ENCODE measurements at places on chromosomes 2 and 18. TPM values are rescaled to one million over a fixed set of nuclear protein-coding genes. Genes with fewer than 3 reads are reported as not detected.

Gene PRKAG3
- total RNA-seq, result not detected

Gene FEV
- total RNA-seq, result not detected

Gene WDPCP
- total RNA-seq, result 22.1 TPM

Gene COL4A3
- 23.3 TPM for total RNA-seq

Gene MC2R
- total RNA-seq, result 0.60 TPM

Gene IL1R1
- 93.3 TPM for total RNA-seq

Gene LOXL3
- 6.4 TPM for total RNA-seq

Gene UNC80
- total RNA-seq, result 0.18 TPM

Gene NGEF
- 8.1 TPM for total RNA-seq

Gene RESP18
- not detected for total RNA-seq

Gene GREB1L
- total RNA-seq, result 0.05 TPM

Gene NXPH2
- not detected for total RNA-seq

Gene C1GALT1C1L
- total RNA-seq, result 0.99 TPM

Gene COBLL1
- total RNA-seq, result 207 TPM

Gene B4GALT6
- 8.9 TPM for total RNA-seq

Gene ALK
- total RNA-seq, result 0.36 TPM

Gene MC5R
- total RNA-seq, result not detected

Gene PMAIP1
- total RNA-seq, result 4.9 TPM

Gene CFLAR
- total RNA-seq, result 187 TPM

Gene CABYR
- total RNA-seq, result 6.7 TPM

Gene TANC1
- total RNA-seq, result 62.9 TPM

Gene STON1
- 16.2 TPM for total RNA-seq

Gene ABCB11
- total RNA-seq, result 0.18 TPM

Gene C1QL2
- total RNA-seq, result not detected

Gene FAM117B
- 20.6 TPM for total RNA-seq

Gene SPATS2L
- total RNA-seq, result 114 TPM

Gene SMYD1
- not detected for total RNA-seq

Gene TWIST2
- total RNA-seq, result 12.9 TPM

Gene EMILIN2
- total RNA-seq, result 17.5 TPM

Gene TEX44
- total RNA-seq, result not detected

Gene GREB1
- 5.1 TPM for total RNA-seq

Gene TDRD15
- total RNA-seq, result 0.10 TPM

Gene IL37
- not detected for total RNA-seq

Gene SERPINB4
- total RNA-seq, result not detected

Gene SLC5A7
- 3.7 TPM for total RNA-seq

Gene GPC1
- 88.1 TPM for total RNA-seq

Gene ADD2
- 2.1 TPM for total RNA-seq

Gene SOWAHC
- 19.6 TPM for total RNA-seq

Gene AMMECR1L
- 19.2 TPM for total RNA-seq

Gene SPC25
- total RNA-seq, result 0.47 TPM

Gene POMC
- 0.68 TPM for total RNA-seq

Gene CDH20
- total RNA-seq, result 0.75 TPM

Gene CYS1
- 4.0 TPM for total RNA-seq

Gene CCDC178
- 1.9 TPM for total RNA-seq

Gene BCL2
- total RNA-seq, result 13.3 TPM

Gene ZSWIM2
- total RNA-seq, result not detected

Gene APOB
- total RNA-seq, result 0.75 TPM

Gene SMC6
- total RNA-seq, result 14.1 TPM

Gene LOXHD1
- 0.29 TPM for total RNA-seq

Gene HADHA
- total RNA-seq, result 154 TPM

Gene ASB18
- not detected for total RNA-seq

Gene CNDP2
- total RNA-seq, result 344 TPM

Gene ZNF236
- total RNA-seq, result 30.0 TPM

Gene PASK
- 17.4 TPM for total RNA-seq

Gene CFAP53
- total RNA-seq, result 0.81 TPM

Data from ureter (tissue), 1 donor.